ENCODE measurements at places on chromosomes 11 and 22. TPM values are rescaled to one million over a fixed set of nuclear protein-coding genes. Genes with fewer than 3 reads are reported as not detected.

The ZNF280A gene
- not detected for total RNA-seq

The FOLR1 gene
- total RNA-seq: not detected

The OVOL1 gene
- total RNA-seq: not detected

The TIGD3 gene
- 0.22 TPM for total RNA-seq

The AIFM3 gene
- not detected for total RNA-seq

The SULT4A1 gene
- not detected for total RNA-seq

The KCNK4 gene
- not detected for total RNA-seq

The KDELR3 gene
- 15.7 TPM for total RNA-seq

The DNAJB7 gene
- total RNA-seq: not detected

The CNGA4 gene
- total RNA-seq: not detected

The SIK3 gene
- 6.3 TPM for total RNA-seq

The APOL6 gene
- 7.2 TPM for total RNA-seq

The LINC01488 gene
- under 0.01 TPM for total RNA-seq

The PTPRCAP gene
- not detected for total RNA-seq

The MYRF gene
- total RNA-seq: 0.20 TPM

The TMPRSS13 gene
- not detected for total RNA-seq

The VWCE gene
- total RNA-seq: 2.2 TPM

The PATE2 gene
- not detected for total RNA-seq

The NPAS4 gene
- total RNA-seq: not detected

The SPON1 gene
- under 0.01 TPM for total RNA-seq

The SNU13 gene
- total RNA-seq: 58.0 TPM

The CRACR2B gene
- total RNA-seq: 11.6 TPM

The MB gene
- not detected for total RNA-seq

The RIBC2 gene
- 0.22 TPM for total RNA-seq

The TRIM29 gene
- not detected for total RNA-seq

The SCGB1A1 gene
- not detected for total RNA-seq

The MUS81 gene
- 27.7 TPM for total RNA-seq

The GAS2L1 gene
- total RNA-seq: 18.3 TPM

The NLRP14 gene
- total RNA-seq: not detected

The OR4C5 gene
- total RNA-seq: not detected

The ART5 gene
- total RNA-seq: not detected

The GALNT18 gene
- 240 TPM for total RNA-seq

The TOB2 gene
- 11.6 TPM for total RNA-seq

The INS gene
- not detected for total RNA-seq

The FADS2 gene
- total RNA-seq: 80.0 TPM

The NLRX1 gene
- total RNA-seq: 9.8 TPM

The CDC42EP1 gene
- total RNA-seq: 7.9 TPM

The BBOX1 gene
- not detected for total RNA-seq

The RGL4 gene
- total RNA-seq: not detected

The MUC6 gene
- total RNA-seq: not detected

The YPEL4 gene
- under 0.01 TPM for total RNA-seq

The RIC3 gene
- not detected for total RNA-seq

The INPP5J gene
- under 0.01 TPM for total RNA-seq

The DNAJC24 gene
- 7.6 TPM for total RNA-seq

The MPZL3 gene
- total RNA-seq: 5.2 TPM

The WBP2NL gene
- not detected for total RNA-seq

The MEI1 gene
- total RNA-seq: 0.40 TPM

The OR6A2 gene
- under 0.01 TPM for total RNA-seq

The TMEM151A gene
- total RNA-seq: not detected

The DLG2 gene
- total RNA-seq: 0.40 TPM

The MMP13 gene
- total RNA-seq: not detected

The APOC3 gene
- not detected for total RNA-seq

The SBF2 gene
- total RNA-seq: 50.8 TPM

The OR4A16 gene
- total RNA-seq: not detected

The CTSC gene
- 7.9 TPM for total RNA-seq

The RASSF7 gene
- 18.1 TPM for total RNA-seq

The LRP4 gene
- total RNA-seq: 0.40 TPM
